ENCODE measurements at places on chromosomes 4 and X.

DNA sequence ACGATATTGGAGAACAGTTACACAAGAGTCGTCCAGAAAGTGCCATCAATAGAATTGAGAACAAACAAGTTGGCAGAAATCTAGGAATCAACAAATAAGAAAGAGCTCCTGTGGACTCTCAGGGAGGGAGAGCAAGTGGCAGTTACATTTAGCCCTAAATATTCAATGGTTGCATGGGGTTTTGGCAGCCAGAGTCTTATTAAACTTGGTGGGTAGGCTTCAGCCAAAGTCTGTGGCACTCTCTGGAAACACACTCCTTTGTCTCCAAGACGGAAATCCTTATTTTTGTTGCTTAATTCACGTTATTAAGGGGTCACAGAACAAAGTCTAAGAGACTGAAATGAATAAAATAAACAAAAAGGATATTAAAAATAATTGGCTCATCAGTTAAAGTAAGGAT lies 742.2 kb upstream of the ATOH1 start:
- no peak for DNase-seq

- DNase-seq, result no peak
Measured at GRCh38 chr4:104334410-104334809, 160.3 kb downstream of the CXXC4 start.

- DNase-seq, result no peak
Measured at GRCh38 chr4:10623862-10624261, 60.7 kb downstream of the CLNK start.

DNA sequence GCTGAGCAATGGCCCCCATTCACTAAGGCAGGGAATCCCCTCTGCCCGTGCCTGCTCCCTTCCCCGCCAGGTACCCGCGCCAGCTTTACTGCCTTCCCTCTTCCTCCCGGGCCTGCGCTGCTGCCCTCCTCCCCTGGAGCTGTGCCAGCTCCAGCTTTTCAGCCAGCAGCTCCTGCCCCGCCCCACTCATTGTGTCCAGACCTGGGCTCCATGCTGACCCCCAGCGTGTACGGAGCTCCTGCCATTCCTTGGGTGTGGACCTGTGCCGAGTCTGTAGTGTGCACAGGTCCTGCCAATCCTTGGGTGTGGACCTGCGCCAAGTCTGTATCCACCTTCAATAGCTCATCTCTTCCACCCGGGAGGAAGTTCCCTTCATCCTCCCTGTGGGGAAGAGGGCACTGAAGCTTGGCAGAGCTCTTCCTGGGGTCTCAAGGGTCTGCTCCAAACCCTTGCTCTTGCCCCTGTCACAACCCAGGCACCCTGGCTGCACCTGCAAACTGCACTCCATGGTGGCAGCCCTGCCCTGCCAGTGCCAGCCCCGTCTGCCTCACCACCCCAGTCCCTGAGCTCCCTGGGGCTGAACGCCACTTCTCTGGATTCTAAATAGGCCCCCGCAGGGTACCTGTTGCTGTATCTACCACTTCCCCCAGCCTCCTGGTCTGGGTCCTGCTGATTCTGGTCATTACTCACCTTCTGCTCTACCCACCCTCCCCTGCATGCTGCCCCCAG lies 63.9 kb downstream of the TRMT44 start:
- no peak for DNase-seq

- DNase-seq, result no peak
Measured at GRCh38 chrX:134761788-134762187, 103.5 kb upstream of the PLAC1 start.

GRCh38 chr4:130043732-130044160 lies 947.8 kb downstream of the C4orf33 start:
- DNase-seq, result no peak

DNA sequence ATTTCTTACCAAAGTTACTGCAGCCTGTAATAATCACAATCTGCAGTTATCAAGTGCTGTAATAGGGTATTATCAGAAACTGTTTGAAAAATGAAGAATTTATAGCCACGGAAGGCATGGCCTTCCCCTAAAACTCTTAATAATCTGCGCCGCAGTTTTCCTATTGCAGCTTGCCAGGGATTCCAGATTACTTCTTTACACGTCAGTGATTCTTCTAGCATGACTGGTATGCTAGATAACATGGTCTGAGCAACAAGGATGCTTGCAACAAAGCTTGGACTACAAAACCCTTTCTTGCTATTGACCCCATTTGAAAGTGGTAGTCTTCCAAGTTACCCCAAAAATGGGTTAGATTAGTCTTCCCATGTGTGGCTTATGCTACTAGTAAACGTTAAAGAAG lies 47.2 kb upstream of the GK2 start:
- no peak for DNase-seq

GRCh38 chr4:83112231-83112630 lies 2.3 kb downstream of the PLAC8 start:
- peak; percentile 28 for DNase-seq

DNA sequence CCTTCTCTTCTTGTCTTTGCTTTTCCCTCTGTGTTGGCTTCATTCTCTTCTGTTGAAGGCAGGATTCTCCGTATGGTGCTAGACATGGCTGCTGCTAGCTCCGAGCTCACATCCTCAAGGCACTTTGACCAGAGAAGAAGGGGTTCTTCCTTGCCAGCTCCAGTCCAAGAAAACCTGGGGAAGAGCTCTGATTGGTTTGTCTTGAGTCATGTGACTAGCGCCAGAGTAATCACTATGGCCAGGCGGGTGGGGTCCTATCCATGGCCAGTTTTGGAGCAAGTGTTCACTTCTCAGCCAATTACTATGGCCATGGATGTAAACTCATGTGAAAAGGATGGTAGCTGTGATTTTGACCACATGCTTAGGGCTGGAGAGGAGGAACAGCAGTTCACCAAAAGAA lies 74.2 kb downstream of the CT47B1 start:
- DNase-seq, result no peak

GRCh38 chr4:20430259-20430941 lies 178.7 kb downstream of the SLIT2 start:
- no peak for DNase-seq
